ENCODE measurements at places on chromosomes 3 and 15. TPM values are rescaled to one million over a fixed set of nuclear protein-coding genes. Genes with fewer than 3 reads are reported as not detected.
A peak's percentile ranks its signal among the peaks of the same experiment; 100 is the strongest.

Gene RTP4
- 16.9 TPM for total RNA-seq

Gene GREM1
- not detected for total RNA-seq

Gene GOLGA6L7
- not detected for total RNA-seq

Gene ARMC8
- total RNA-seq: 48.4 TPM

Gene SLC2A2
- not detected for total RNA-seq

Gene RLBP1
- not detected for total RNA-seq

DNA sequence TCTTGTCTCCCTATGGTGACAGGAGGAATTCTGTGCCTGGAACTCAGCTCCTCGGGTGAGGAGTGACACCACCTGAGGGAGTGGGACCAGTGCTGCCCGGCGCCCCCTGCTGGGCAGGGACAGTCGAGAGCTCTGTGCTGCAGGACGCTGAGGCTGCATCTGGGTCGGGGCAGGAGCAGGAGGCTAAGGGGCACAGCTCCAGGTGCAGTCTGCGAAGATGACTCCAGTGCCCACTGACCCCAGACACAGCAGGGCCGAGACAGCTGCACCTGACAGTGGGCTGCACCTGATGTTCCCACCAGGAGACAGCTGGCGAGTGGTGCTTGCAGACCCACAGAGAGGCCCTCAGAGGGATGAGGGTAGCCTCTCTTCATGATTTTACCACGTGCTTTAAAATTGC, 152.9 kb downstream of the ATP10A start:
- peak; percentile 49 for DNase-seq

GRCh38 chr3:5007873-5008272, 28.6 kb downstream of the BHLHE40 start:
- DNase-seq: no peak

DNA sequence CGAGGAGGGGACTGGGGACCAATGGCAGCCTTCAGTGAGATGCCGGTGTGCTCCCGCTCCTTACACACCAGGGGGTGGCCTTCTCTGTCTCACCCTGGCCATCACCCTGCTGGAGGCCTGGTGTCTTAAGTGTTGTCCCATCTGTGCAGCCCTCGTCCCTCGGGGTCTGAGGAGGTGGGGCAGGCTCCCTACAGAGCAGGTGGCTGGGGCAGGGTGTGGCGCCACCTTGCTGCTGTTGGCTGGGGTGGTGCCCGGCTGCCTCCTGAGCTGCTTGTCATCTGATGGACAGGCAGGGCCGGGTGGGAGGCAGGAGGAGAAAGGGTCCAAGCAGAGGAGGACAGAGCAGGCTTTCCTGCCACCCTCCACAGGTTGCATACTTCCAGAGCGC, 25.9 kb downstream of the PTPN23 start:
- no peak for DNase-seq

DNA sequence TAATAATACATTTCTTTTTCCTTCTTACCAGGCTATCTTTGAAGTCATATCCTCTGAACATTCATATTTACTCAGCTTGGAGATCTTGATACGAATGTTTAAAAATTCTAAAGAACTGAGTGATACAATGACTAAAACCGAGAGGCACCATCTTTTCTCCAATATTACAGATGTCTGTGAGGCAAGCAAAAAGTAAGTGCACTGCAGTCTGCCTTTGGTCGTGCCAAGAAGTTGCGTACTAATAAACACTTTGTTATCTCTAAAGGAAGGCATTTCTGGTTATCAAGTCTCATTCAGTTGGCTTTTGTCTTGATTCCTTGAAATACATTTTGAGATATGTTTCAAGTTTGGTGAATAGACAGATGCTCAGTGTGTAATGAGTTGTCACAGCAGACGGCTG, 31.6 kb downstream of the ARHGEF26 start:
- DNase-seq: no peak

GRCh38 chr3:32856355-32856889, 38.6 kb downstream of the TRIM71 start:
- no peak for DNase-seq

- DNase-seq: no peak
Measured at GRCh38 chr15:36331531-36332275, 247.7 kb upstream of the CDIN1 start.

DNA sequence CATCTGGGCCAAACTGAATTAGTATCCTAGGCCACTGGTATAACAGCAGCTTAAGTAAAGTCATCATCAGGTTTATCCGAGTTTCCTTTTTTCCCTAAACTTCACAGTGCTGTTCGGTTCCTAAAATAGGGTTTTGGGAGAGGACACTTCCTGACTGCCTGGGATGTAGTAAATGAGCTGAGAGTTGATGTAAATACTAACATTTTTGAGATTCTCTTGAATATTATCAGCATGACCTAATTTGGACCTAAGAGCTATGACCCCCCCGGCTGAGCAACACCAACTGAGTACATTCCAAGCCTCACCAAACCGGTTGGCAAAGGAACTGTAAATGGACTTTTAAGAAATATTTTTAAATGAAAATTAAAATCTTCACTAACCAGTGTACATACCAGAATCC, 78.8 kb downstream of the IL5RA start:
- DNase-seq: no peak

Gene CCR8
- 3.7 TPM for total RNA-seq

DNA sequence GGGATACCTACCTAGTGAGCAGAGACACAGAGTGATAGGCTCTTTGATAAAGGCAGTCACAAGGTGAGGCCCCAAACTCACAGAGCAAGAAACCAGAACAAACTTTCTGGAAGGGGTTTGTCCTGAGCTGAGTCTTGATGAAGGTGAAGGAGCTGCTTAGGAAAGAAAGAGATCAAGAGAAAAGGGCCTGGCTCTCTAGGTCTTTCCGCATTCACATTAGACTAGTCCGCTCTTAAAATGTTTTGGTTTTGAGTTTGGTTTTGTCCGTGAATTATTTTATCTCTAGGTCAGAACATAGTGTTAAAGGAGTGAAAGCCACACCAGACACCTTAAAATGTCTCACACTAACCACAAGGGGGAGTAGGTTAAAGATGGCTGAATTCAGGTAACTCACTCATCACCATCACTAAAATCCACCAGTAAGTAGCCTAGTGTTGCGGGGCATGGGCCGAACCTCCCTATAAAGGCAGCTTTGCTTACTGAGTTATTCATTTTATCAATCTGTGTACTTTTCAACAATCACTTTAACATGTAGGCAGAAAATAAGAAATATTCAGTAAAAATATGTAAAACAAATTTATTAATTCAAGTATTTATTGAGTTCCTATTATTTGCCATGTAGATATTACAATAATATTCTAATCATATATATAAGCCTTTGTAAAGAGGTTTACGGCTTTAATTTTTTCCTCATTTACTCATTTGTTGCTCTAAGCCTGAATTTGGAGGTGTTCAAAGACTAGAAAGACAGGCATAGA, 121.5 kb upstream of the TSC22D2 start:
- no peak for DNase-seq

GRCh38 chr3:86969500-86970189, 21.3 kb downstream of the VGLL3 start:
- DNase-seq: no peak

Gene CFAP91
- not detected for total RNA-seq

GRCh38 chr3:24340161-24340560, 154.5 kb downstream of the THRB start:
- DNase-seq: no peak

- no peak for DNase-seq
Measured at GRCh38 chr3:54660714-54661132, 267.1 kb downstream of the LRTM1 start.

GRCh38 chr3:32392536-32393302, 1.1 kb downstream of the CMTM7 start:
- peak; percentile 56 for DNase-seq

Gene HESX1
- 0.47 TPM for total RNA-seq

DNA sequence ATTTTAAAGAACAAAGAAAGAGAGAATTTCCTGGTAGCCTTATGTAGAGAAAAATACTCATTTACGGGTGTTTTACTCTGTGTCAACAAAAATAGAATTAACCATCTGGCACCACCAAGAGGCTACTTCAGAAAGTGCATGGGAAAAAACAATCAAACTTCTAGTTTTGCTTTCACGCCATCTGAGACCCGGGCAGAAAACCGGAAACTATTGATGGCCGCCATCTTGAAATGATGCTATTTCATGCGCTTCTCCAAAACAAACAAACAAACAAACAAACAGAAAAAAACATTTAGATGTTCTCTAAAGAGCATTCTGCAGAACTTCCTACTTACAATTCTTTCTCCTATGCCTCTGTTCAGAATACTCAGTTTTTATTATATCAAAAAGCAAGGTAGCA, 49.4 kb upstream of the SYNPR start:
- no peak for DNase-seq

DNA sequence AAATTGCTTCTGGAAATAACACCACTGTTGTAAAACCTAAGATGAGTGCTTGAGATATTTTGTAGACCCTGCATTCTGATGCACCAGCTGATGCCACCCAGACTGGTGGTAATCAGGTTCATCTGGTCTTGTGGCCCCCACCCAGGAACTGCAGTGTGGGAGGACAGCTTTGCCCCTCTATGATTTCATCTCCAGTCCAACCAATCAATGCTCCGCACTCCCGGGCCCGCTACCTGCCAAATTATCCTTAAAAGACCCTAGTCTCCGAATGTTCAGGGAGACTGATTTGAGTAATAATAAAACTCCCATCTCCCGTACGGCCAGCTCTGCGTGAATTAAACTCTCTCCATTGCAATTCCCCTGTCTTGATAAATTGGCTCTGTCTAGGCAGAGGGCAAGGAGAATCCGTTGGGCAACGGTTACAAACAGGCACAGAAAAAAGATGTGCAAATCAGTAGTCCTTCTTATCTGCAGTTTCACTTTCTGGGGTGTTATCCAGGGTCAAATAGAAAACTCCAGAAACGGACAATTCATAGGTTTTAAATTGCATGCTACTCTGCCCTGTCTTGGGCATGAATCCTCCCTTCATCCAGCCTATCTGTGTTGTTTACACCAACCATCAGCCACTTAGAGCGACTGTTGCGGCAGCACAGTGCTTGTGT, 29.2 kb upstream of the TRPM1 start:
- no peak for DNase-seq

GRCh38 chr3:11185564-11186317, 31.4 kb downstream of the HRH1 start:
- no peak for DNase-seq

DNA sequence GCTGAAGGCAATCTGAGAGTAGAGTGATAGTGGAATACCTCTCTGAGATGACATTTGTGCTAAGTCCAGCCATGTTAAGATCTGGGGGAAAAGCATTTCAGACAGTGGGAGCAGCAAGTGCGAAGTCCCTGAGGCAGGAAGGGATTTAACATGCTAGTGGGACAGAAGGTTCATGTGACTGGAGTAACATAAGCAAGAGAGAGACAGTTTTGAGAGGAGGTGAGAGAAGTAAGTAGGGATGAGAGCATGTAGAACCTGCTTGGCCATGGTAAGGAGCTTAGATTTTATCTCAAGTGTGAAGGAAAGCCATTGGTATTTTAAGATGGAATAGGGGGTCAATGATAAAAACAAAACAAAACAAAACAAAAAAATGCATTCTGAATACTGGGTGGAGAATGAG, 358.6 kb upstream of the KCNH8 start:
- no peak for DNase-seq

- no peak for DNase-seq
Measured at GRCh38 chr15:68851971-68852370, 31.3 kb upstream of the ANP32A start.

Gene ARRDC4
- total RNA-seq: 0.09 TPM

- no peak for DNase-seq
Measured at GRCh38 chr3:27165321-27165721, 203.9 kb downstream of the NEK10 start.

Gene GOLGA8J
- total RNA-seq: 1.1 TPM

DNA sequence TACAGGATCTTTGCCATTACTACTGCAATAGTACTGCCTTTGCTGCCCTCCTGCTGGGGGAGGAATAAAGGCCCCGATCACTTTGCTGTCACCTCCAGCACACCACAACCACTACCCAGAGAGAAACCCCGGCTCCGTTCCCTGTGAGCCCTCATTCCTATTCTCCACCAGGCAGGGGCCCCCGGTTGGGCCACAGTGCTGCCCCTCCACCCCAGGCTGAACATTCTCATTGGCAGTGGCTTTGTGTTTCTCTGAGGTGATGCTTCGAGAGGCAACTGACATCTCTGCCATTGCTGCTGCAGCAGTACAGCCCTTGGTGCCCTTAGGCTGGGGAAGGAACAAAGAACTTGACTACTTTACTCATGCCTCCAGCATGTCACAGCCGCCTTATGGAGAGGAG, 612.9 kb upstream of the EPHA6 start:
- DNase-seq: no peak

DNA sequence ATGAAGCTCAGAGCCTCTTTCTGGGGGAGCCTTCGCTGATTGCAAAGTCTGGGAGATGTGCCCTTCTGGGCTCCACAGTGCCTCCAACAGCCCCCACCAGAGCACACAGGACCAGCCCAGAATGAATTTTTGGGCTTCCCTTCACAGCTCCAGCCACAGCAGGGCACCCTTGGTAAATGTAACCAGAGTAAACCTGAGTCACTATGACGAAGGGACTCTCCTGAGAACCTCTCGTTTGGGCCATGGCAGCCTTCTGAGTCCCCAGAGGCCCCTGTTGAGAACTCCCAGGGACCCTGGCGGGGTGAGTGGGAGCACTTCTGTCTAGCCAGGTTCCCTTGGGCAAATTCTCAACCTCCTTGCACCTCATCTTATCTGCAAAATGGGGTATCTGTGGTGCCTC, 20.8 kb downstream of the FAM3D start:
- DNase-seq: no peak

Gene CHST13
- total RNA-seq: not detected

DNA sequence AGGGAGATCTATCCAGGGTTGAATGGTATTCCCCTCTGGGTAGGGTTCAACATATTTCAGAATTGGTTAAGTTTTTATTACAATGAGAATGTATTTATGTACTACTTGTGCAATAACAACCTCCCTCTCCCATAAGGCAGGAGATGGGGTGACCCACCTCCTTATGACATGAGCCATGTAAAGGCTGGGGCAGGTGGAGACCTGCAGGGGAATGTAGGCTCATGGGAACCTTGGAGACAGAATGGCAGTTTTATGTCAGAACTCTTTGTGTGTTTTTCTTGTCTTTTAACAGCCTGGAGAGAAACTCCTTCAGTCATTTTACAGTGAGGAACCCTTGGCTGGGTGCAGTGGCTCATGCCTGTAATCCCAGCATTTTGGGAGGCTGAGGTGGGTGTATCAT, 24.6 kb upstream of the INSYN1 start:
- DNase-seq: no peak

DNA sequence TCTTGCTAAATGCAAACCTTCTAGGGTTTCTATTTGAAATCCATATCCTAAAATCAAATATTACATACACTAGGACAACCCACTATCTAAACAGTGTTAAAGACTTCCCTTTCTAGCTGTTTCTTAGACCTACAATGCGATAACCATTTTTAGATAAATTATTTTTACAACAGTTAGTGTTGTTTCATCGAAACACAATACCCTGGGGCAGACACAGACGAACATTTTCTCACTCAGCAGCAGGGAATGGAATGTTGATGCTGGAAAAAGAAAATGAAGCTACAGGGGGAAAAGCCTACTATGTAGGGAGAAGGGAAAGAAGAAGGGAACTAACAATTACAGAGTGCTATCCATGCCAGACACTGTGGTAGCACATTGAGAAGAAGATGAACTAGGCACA, 6.0 kb upstream of the HERC1 start:
- DNase-seq: no peak

GRCh38 chr3:181791056-181791955, 79.6 kb downstream of the SOX2 start:
- no peak for DNase-seq

- peak; percentile 9 for DNase-seq
Measured at GRCh38 chr3:42853739-42854302, 21.9 kb downstream of the CYP8B1 start.

Gene CLEC3B
- not detected for total RNA-seq

Measured in activated CD8-positive, alpha-beta memory T cell treated with anti-CD3 and anti-CD28 coated beads, Interleukin-2, amount 10 ng/mL, durations not matched to agents 7 days and 5 days (primary cell).